ENCODE measurements at places on chromosomes 5 and 9. TPM values are rescaled to one million over a fixed set of nuclear protein-coding genes. Genes with fewer than 3 reads are reported as not detected.

DNA sequence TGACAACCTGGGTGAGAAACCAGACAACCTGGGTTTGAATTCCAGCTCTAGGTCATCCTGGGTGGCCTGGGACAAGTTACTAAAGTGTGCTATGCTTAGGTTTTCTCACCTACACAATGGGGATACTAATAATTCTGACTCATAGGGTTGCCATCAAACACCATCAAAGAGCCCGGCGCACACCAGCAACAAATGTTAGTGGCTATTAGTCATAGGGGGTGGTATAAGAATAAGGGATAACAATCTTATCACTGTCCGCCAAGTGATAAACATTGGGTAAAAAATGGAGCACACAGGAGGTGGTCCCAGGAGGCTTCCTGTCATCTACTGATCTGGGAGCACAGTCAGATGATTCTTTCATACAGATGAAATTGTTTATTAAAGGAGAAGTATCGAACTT, 61.4 kb upstream of the AFAP1L1 start:
- no peak for DNase-seq

EGFL7 gene
- 140 TPM for total RNA-seq

GRCh38 chr5:65952259-65952658, 25.9 kb downstream of the ERBIN start:
- no peak for DNase-seq

DNA sequence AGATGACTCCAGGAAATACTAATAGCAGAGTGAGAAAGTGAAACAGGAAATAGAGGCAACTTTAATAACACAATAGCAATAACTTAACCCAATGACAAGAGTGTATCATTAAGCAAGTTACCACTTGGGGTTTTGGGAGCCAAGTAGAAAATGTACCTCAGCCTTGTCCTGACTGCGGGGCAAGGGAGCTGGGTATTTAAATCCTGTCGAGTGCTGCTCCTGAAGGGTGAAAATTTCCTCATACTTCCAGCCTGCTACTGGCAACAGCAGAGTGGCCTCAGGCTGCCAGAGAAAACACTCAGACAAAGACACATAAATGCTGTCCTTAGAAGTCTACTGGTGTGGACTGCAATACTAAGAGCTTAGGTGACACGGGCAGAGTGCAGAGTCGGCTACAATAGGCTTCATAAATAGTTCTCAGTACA, 112.5 kb upstream of the EMB start:
- no peak for DNase-seq
